ENCODE measurements at places on chromosomes 12 and 14. TPM values are rescaled to one million over a fixed set of nuclear protein-coding genes. Genes with fewer than 3 reads are reported as not detected.

The KLRB1 gene
- total RNA-seq = 0.15 TPM

The MYH6 gene
- 0.59 TPM for total RNA-seq

The LRP1-AS gene
- not detected for total RNA-seq

The LRFN5 gene
- not detected for total RNA-seq

The TAS2R9 gene
- total RNA-seq = not detected

The COCH gene
- 1.3 TPM for total RNA-seq

The KRT74 gene
- not detected for total RNA-seq

The RERG gene
- total RNA-seq = not detected

The TMEM119 gene
- 0.12 TPM for total RNA-seq

The RFX4 gene
- total RNA-seq = not detected

The OTOGL gene
- 0.21 TPM for total RNA-seq

The HOXC5 gene
- total RNA-seq = not detected

The TAS2R30 gene
- 4.5 TPM for total RNA-seq

The OR2AP1 gene
- total RNA-seq = not detected

The AJUBA gene
- total RNA-seq = 1.8 TPM

The ITPR2 gene
- 34.2 TPM for total RNA-seq

The MANSC1 gene
- 1.4 TPM for total RNA-seq

The SPX gene
- total RNA-seq = 1.0 TPM

The CLEC6A gene
- total RNA-seq = not detected

The ACTN1 gene
- 27.9 TPM for total RNA-seq

The P2RX2 gene
- not detected for total RNA-seq

The PPTC7 gene
- total RNA-seq = 59.1 TPM

The MIS18BP1 gene
- 66.4 TPM for total RNA-seq

The TEX22 gene
- total RNA-seq = 7.4 TPM

The OLR1 gene
- not detected for total RNA-seq

The CFAP251 gene
- 0.65 TPM for total RNA-seq

The L2HGDH gene
- 14.7 TPM for total RNA-seq

The PPHLN1 gene
- total RNA-seq = 90.1 TPM

The PROX2 gene
- total RNA-seq = not detected

The AGAP2 gene
- total RNA-seq = 33.4 TPM

The SPIC gene
- not detected for total RNA-seq

The SENP1 gene
- 52.2 TPM for total RNA-seq

The ACOT6 gene
- not detected for total RNA-seq

The DNAJC22 gene
- 0.16 TPM for total RNA-seq

The PZP gene
- total RNA-seq = not detected

The SMCO2 gene
- 1.8 TPM for total RNA-seq

The MMP17 gene
- 0.39 TPM for total RNA-seq

The SYNDIG1L gene
- total RNA-seq = not detected

The PTGES3 gene
- total RNA-seq = 302 TPM

The TBC1D30 gene
- 1.1 TPM for total RNA-seq

The SLC6A15 gene
- not detected for total RNA-seq

The RNASE9 gene
- total RNA-seq = not detected

The GLS2 gene
- 2.6 TPM for total RNA-seq

The TAMALIN gene
- 12.8 TPM for total RNA-seq

The GPR135 gene
- total RNA-seq = 1.6 TPM

The TSPAN9 gene
- total RNA-seq = 0.44 TPM

The PLCZ1 gene
- not detected for total RNA-seq

The C12orf42 gene
- not detected for total RNA-seq

The NEUROD4 gene
- 0.05 TPM for total RNA-seq

The SDSL gene
- total RNA-seq = 0.54 TPM

Measured in activated T-helper 1 cell treated with anti-CD3 and anti-CD28 coated beads, Interleukin-12 subunit alpha, Interleukin-12 subunit beta, Interleukin-2, Interleukin-4 antibody, amounts not matched to agents 30 ng/mL and 10 ng/mL and 1 ng/mL, durations not matched to agents 14 hours and 24 hours and 36 hours (primary cell).